H1 (cell line): ENCODE measurements at places on chromosomes 2 and 18.

DNA sequence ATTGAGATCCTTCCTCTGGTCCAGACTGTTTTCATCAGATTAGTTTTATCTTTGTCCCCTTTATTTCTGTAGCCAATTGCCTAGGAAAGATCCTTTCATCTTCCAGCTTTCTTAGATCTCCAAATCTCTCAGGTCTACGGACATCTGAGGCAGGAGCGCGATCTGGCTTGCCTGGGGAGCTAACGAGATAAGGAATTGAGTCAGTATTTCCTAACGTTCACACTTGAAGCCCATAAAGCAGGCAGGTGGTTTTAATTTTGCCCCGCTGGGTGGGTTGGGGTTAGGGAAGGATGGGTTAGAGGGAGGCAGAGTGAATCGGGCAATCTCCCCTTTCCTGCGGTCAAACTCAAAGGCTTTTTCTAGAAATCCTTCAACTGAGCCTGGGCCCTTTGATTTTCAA is 727 bp upstream of the TTLL4 start:
- H3K4me1 ChIP-seq = no peaks in the 10 kb centered on the region; the same call in 1 of the 2 replicates
- no peaks in the 10 kb centered on the region for H3K27me3 ChIP-seq
- no peak overlapping the region for H3K4me3 ChIP-seq
- H3K27ac ChIP-seq = no peak overlapping the region
- no peak for DNase-seq

- H3K4me3 ChIP-seq = no peak overlapping the region
- H3K27me3 ChIP-seq = no peaks in the 10 kb centered on the region
- H3K4me1 ChIP-seq = no peaks in the 10 kb centered on the region
- H3K27ac ChIP-seq = no peak overlapping the region
- no peaks in the 10 kb centered on the region for H3K36me3 ChIP-seq
Observed at GRCh38 chr2:8986327-8986976, 17.0 kb downstream of the MBOAT2 start.

DNA sequence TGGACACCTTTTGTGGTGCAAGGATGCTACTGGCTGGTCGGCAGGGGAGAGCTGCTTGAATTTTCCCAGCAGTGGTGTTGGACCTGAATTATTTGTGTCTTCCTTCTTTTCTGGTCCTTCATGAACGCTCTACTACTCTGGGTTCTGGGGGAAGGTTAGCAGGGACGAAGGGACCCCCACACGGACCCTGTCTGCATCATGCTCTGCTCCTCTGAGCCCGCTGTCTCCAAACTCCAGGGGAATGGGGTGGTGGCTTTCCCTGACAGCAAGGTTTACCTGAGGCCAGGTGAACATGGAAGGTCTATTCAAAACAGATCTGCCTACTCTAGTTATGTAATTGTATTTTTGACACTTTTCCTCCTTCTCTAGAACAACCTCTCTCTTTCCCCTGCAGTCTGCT is 168.5 kb upstream of the PXDN start:
- no peaks in the 10 kb centered on the region for H3K27me3 ChIP-seq
- H3K4me3 ChIP-seq = no peak overlapping the region
- no peaks in the 10 kb centered on the region for H3K4me1 ChIP-seq
- DNase-seq = no peak

- DNase-seq = no peak
- no peak overlapping the region for H3K4me3 ChIP-seq
- no peaks in the 10 kb centered on the region for H3K4me1 ChIP-seq
- H3K27me3 ChIP-seq = peaks cover 21% of the 10 kb centered on the region
Observed at GRCh38 chr2:101388232-101388631, 929 bp upstream of the CREG2 start.

DNA sequence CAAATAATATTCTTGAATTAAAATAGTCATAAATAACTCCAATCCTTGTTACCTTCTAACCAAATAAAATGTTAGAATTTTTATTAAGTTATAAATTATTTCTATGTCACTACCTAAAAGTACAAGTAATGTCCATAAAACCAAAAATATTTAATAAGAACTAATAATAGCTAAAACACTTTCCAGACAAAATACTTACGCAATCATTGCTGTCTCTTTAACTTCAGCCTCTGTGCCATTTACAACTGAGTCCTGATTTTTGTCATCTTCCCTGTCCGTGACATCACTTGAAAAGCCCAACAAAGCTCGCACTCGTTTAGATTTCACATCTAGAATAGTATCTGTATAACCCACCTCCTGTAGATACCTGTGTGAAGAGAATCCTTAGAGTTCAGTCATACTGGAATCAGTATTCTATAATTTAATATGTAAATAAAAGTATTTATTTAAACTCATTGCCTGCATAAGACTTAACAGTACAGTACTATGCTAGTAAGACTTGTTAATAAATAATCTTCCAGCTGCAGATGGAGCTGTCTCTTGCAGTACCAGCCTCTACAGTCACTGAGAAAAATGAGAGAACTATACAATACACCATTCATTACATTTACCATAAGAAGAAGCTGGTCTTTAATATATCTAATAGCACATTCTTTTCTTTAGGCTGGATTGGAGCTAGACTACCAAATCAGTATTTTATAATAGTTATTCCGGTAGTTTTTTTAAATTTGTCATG is 63.8 kb downstream of the STRN start:
- DNase-seq = no peak
- no peaks in the 10 kb centered on the region for H3K36me3 ChIP-seq
- H3K4me1 ChIP-seq = no peaks in the 10 kb centered on the region
- no peaks in the 10 kb centered on the region for H3K27me3 ChIP-seq

DNA sequence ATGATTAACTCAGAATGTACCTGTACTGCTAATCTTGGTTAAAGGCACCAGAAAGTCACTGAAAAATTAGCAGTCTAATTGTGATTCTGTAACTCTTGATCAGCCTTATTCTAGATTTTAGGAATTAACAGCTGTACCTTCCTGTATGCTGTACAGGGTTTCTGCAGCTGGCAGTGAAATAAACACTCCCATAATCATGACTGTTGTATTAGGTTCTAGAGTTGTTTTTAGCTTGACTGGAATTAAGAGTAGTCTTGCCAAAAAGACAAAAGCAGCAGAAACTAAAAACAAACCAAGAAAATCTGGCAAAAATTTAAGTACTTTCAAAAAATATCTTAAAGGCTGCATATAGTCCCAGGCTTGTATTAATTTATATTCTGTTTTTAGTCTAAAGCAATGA is 103.5 kb downstream of the SOS1 start:
- no peaks in the 10 kb centered on the region for H3K27me3 ChIP-seq
- H3K4me1 ChIP-seq = no peaks in the 10 kb centered on the region
- no peak overlapping the region for H3K4me3 ChIP-seq
- H3K36me3 ChIP-seq = peaks cover 3% of the 10 kb centered on the region; the same call in 1 of the 2 replicates

GRCh38 chr18:75433098-75433497 is 5.6 kb upstream of the SMIM21 start:
- no peak overlapping the region for H3K27ac ChIP-seq
- no peaks in the 10 kb centered on the region for H3K36me3 ChIP-seq
- DNase-seq = no peak
- H3K4me1 ChIP-seq = peaks cover 3% of the 10 kb centered on the region; the same call in 1 of the 2 replicates
- H3K4me3 ChIP-seq = no peak overlapping the region

DNA sequence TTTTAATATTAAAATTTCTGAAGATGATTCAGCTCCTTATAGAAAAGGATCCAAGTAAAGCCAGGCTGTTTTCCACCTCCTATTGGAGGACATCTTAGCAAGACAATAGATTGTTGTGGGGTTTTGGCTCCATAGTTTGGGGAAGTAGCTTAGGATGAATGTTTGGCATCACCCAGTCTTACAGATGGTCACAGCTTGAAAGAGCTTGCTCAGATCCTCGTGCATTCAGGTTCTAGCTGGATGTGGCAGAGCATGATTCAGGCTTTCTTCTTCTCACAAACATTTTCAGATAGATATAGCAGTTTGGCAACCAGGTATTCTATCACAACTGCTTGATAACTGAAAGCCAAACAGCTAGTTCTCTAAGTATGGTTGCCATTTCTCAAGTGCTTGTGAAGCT is 23.6 kb upstream of the PDCL3 start:
- no peaks in the 10 kb centered on the region for H3K4me1 ChIP-seq
- H3K27ac ChIP-seq = no peak overlapping the region
- no peak overlapping the region for H3K4me3 ChIP-seq
- no peak for DNase-seq
- H3K36me3 ChIP-seq = no peaks in the 10 kb centered on the region; the same call in 1 of the 2 replicates

DNA sequence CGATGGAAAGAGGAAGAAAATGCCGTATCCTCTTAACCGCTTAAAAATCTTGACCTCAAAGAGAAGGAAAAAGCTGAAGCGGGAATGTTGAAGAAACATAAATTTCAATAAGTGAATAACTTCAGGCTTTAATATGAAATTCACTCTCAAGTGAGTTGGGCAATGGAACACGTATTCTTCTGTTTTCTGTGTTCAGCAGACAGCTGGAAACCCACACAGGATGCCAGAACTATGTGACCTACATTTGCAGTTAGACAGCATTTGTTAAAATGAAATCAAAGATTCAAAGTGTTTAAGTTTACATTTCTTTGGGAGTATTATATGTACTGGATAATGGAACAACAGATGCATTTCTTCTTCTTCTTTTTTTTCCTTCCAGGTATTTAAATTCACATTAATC is 80.5 kb upstream of the SPATS2L start:
- no peaks in the 10 kb centered on the region for H3K36me3 ChIP-seq
- no peak overlapping the region for H3K27ac ChIP-seq
- no peaks in the 10 kb centered on the region for H3K27me3 ChIP-seq
- no peak for DNase-seq
- H3K4me1 ChIP-seq = no peaks in the 10 kb centered on the region; the same call in 1 of the 2 replicates

- no peak overlapping the region for H3K4me3 ChIP-seq
- no peaks in the 10 kb centered on the region for H3K4me1 ChIP-seq
Observed at GRCh38 chr2:86416146-86416545, 25.0 kb upstream of the KDM3A start.

DNA sequence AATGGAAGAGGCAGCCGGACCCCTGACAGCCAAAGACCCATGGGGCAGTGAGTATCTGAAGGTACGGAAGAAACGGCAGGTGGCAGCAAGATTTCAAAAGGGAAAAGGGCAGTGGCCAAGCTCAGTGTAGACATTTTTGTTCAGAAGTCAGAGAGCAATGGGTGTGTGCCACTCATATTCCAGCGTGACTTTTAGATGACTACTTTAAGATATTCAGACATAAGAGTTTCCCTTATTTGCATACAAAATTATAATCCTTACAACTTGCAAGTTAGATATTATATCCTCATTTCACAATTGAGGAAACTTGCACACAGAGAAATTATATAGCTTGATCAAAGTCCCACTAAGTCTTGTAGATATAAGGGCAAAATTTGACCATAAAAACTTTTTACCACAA is 60.7 kb upstream of the CYTIP start:
- H3K4me1 ChIP-seq = no peaks in the 10 kb centered on the region
- no peaks in the 10 kb centered on the region for H3K36me3 ChIP-seq
- no peaks in the 10 kb centered on the region for H3K27me3 ChIP-seq
- DNase-seq = no peak
- H3K27ac ChIP-seq = no peak overlapping the region

- DNase-seq = no peak
- peak overlapping the region; percentile 89 for H3K4me3 ChIP-seq
- peaks cover 5% of the 10 kb centered on the region; the same call in 1 of the 2 replicates for H3K36me3 ChIP-seq
- H3K4me1 ChIP-seq = peaks cover 2% of the 10 kb centered on the region
- H3K27ac ChIP-seq = no peak overlapping the region
Observed at GRCh38 chr2:119679526-119679837, 481 bp downstream of the TMEM177 start.

- H3K27ac ChIP-seq = no peak overlapping the region
- H3K36me3 ChIP-seq = no peaks in the 10 kb centered on the region
- H3K4me3 ChIP-seq = no peak overlapping the region
Observed at GRCh38 chr2:100041946-100042345, 100.4 kb downstream of the AFF3 start.

DNA sequence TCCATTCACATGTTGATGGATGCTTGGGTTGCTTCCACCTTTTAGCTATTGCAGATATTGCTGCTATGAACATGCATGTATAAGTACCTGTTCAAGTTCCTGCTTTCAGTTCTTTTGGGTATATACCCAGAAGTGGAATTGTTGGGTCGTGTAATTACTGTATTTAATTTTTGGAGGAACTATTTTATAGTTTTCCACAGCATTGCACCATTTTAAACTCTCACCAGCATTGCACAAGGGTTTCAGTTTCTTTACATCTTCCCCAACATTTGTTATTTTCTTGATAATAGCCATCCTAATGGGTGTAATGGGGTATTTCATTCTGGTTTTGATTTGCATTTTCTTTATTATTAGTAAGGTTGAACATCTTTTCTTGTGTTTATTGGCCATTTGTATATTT is 16.0 kb downstream of the ACTR3 start:
- no peak overlapping the region for H3K27ac ChIP-seq
- no peak overlapping the region for H3K4me3 ChIP-seq
- H3K27me3 ChIP-seq = no peaks in the 10 kb centered on the region
- H3K36me3 ChIP-seq = no peaks in the 10 kb centered on the region
- no peak for DNase-seq
- no peaks in the 10 kb centered on the region for H3K4me1 ChIP-seq

DNA sequence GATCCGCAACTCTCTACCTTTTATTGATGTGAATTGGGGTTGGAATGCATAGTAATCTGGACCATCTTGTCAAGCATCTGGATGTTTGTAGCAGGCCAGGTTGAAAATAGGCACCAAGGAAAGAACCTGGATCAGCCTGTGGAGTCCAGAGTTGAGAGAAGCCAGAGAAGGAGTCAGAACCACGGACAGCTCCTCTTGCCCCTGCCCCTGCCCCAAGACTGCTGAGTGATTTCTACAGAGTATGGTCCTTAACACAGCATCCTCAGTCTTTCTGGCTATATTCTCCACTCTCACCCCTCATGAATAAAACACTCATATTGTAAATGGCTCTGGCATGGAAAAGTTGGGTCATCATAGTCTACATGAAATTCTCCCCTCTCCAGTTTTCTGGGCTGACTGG is 154.6 kb downstream of the LOXHD1 start:
- no peaks in the 10 kb centered on the region for H3K4me1 ChIP-seq
- H3K36me3 ChIP-seq = no peaks in the 10 kb centered on the region
- H3K27ac ChIP-seq = no peak overlapping the region
- DNase-seq = peak; percentile 65
- H3K4me3 ChIP-seq = no peak overlapping the region

DNA sequence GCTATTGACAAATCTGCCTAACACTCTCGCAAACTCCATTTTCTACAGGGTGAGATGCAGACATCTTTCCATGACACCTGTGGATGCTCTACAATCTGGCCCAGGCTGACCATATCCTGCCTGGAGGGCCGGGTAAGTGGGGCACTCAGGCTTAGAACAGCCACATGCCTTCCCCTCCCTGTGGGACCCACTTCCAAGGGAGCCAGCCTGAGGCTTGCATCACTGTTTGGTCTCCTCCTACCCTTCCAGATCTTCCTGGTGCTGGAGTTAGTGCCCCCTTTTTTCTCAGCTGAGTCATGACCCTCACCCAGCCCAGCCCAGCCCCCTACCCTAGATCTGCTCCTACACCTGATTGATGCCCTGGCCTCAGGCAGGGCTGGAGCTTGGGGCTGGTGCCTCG is 150.2 kb upstream of the MSH6 start:
- H3K4me3 ChIP-seq = no peak overlapping the region
- no peaks in the 10 kb centered on the region for H3K27me3 ChIP-seq
- H3K27ac ChIP-seq = no peak overlapping the region
- no peak for DNase-seq
- H3K4me1 ChIP-seq = no peaks in the 10 kb centered on the region

- no peak overlapping the region for H3K27ac ChIP-seq
- no peaks in the 10 kb centered on the region for H3K36me3 ChIP-seq
- no peak overlapping the region for H3K4me3 ChIP-seq
- H3K4me1 ChIP-seq = peaks cover 4% of the 10 kb centered on the region; the same call in 1 of the 2 replicates
- DNase-seq = no peak
Observed at GRCh38 chr2:175854129-175854528, 147.9 kb downstream of the LNPK start.
